ENCODE measurements at places on chromosomes 7 and 10.
A peak's percentile ranks its signal among the peaks of the same experiment; 100 is the strongest.

DNA sequence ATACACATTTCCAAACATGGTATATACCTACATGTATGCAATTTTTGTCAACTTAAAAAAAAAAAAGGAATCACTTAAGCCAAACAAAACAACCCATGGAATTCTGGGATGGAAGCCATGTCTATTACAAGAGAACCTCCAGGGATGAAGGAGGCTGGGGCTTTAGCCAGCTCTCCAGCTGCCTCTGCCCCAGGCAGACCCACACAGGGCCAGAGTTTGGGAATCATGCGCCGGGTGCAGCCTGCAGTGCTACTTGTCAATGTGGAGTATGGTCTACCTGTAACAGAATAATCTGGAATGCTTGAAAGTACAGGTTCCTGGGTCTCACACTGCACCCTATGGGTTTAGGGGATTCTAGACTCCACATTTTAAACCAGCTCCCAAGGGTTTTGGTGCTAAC lies 10.8 kb downstream of the ATP6V0E2 start:
- DNase-seq: no peak

DNA sequence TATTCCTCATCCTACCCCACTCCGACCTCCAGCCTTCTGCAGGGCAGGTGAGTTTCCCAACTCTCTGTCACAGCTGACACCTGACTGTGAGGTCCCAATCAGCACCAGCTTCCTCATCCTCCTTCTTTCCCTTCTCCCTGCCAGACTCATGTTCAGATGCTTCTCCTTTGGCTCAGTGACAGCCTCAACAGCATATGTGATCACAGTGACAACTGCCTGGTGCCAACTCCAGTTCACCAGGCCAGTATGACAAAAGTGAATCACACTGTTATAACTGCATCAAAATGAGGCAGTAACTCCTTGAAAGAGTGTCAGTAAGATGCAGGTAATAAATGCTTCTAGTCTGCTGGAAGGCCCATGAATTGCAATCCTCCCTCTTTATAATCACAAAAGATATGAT lies 46.8 kb upstream of the NFE2L3 start:
- no peak for DNase-seq

DNA sequence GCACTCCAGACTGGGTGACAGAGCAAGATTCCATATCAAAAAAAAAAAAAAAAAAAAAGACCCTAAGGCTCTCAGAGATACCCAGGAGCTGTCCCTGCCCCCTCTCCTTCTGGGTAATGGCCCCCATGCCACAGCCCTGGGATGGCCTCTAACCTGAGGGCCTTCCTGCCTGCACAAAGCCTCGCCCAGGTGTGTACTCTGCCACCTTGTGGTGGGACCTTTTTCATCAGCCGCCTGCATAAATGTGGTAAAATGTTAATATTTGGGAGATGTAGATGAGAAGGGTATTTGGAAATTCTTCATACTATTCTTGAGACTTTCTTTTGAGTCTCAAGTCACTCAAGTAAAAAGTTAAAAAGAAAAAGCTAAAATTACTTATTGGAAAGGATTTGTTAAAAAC lies 46.3 kb upstream of the RNF216 start:
- no peak for DNase-seq

DNA sequence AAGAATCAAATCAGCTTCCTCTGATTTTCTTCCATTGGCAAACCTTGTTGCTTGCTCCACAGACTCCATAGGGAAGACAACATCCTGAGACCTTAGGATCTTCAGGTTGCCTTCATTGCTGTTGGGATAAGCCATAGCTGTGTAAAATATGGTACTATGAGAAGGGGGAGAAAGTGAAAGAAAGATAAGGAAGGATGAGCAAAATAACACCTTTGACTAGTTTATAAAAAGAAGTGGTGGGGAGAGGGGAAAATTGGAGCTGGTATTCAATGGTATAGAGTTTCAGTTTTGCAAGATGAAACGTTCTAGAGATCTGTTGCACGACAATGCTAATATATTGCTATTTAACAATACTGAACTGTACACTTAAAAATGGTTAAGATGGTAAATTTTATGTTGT lies 180.4 kb upstream of the PHYHIPL start:
- DNase-seq: no peak

- DNase-seq: no peak
Measured at GRCh38 chr10:64096941-64097340, 575.7 kb downstream of the REEP3 start.

- no peak for DNase-seq
Measured at GRCh38 chr7:11437994-11438393, 394.0 kb downstream of the THSD7A start.

GRCh38 chr10:83312570-83312969 lies 826.7 kb upstream of the GHITM start:
- no peak for DNase-seq

DNA sequence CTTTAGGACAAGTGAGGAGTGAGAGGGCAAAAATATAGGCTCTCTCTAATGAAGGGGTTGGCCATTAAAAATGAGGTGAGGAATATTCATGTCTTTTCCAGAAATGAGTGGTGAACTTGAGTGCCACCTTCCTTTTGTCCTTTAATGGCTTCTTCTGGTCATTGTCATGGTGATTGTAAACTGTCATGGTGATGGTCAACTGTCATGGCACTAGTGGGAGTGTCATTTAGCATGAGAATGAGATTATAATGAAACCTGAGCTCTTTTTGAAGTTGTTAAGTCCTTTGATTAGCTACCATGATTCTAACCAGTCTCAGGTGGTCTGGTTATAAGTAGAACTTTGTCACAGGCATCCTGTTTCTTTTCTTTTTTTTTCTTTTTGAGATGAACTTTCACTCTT lies 524.4 kb downstream of the NEBL start:
- DNase-seq: no peak

GRCh38 chr10:128035557-128035973 lies 90.7 kb downstream of the MKI67 start:
- DNase-seq: peak; percentile 48

GRCh38 chr10:59072038-59072437 lies 104.4 kb upstream of the PHYHIPL start:
- DNase-seq: no peak

- DNase-seq: no peak
Measured at GRCh38 chr10:130025811-130026485, 61.9 kb upstream of the EBF3 start.

DNA sequence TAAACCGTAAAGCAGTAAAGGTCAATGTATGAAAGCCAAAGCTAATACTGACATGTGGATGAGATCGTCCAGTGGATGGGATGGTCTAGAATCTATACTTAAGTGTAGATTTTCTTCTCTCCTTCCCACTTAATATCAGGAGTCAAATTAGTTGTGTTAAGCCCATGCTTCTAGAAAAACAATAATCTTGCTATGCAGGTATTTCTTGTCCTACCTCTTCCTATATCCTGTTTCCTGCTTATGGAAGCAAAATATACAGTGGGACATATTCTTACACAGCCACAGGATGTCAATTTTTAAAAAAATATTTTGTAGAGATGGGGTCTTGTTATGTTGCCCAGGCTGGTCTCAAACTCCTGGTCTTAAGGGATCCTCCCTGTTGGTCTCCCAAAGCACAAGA lies 27.5 kb downstream of the CPEB3 start:
- no peak for DNase-seq

DNA sequence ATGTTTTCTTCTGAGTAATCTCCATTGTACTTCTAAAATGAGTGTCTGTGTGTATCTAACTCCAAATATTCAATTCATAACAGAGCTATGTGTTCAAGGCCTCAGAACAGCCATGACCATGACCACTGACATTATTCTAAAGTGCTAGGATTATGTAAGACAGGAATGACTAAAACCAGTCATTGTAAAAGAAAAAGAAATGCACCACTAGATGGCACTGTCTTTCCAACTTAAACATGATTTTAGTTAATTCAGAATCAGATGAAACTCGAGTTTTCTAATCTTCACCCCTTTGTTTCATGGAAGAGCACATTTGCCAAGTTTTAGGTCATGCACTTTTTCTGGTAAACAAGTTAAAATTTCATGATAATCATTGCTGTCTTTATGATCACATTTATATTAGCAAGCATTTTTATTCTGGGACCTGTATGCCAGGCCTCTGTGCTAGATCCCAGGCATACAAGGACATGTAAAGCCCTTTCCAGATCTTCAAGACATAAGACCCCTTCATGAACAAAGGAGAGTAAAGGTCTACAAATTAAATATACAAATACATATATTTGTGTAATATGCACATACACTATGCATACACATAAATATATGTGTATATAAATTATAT lies 26.1 kb upstream of the RSU1 start:
- DNase-seq: no peak

DNA sequence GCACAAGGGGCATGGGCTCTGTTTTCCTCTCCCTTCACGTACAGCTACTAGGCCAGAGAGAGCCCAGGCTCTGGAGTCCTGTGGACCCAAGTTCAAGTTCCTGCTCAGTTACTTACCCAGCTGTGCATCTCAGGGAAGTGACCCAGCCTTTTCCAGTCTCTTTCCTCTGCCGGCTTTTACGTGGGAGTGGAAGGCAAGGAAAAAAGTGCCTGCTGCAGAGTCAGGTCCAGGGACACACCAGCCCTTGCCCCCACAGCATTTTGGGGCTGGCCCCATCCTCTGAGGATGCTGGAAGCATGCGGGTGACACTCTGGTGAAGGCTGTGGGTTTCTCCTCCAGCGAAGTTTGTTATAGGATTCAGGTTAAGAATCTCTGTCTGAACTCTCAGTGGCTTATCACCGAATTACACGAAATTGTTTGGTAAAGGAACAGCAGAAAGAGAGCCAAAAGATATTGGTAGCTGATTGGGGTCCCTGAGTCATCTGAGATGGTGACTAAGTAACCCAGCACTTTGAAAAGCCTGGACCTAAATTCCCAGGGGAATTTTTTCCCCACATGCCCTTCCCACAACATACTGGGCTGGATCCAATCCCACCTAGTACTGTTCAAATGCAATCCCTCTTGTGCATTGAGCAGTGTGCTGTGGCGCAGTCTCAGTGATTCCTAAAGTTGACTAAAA lies 424.3 kb downstream of the RPS24 start:
- no peak for DNase-seq

Data from HL-60 (cell line).